ENCODE measurements at places on chromosomes 6 and 20.
A peak's percentile ranks its signal among the peaks of the same experiment; 100 is the strongest.

DNA sequence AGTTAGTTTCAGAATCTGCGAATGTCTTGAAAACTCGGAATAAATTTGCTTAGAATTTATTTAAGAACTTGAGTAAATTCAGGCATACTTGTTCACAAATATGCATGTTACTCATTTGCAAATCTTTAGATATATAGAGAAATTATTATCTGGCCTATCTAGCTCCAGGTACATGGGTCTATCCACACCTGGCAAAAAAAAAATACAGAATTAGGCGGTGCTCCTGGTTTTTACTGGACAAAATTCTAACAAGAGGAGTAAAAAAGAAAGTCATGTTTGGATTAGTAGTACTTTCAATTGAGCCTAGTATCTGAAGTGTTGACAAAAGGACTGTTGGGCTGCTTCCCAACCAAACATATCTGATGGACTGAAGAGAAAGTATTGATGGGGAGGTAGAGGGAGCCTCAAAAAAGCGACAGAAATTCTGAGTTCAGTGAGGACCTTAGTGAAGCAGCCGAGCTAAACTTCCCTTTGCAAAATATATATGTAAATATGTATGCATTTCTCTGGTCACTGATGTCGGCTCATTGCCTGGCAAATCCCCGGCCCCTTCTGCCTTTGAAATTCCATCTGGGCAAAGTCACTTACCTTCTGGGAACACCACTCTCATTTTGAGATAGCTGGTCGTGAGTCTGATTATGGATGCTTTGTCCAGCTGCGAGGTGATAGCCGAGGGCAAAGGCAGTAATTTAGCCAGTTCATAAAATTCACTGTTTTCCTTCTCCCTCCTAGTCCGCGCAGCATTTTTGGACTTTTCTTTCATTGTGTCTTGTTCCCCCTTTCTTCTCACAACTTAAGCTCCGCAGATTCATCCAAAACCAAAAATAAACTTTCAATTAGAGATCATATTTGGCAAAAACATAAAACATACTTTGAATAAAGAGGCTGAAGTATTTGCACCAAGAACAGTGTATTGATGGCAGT lies 1.8 kb downstream of the SIM1 start:
- no peak for DNase-seq

DNA sequence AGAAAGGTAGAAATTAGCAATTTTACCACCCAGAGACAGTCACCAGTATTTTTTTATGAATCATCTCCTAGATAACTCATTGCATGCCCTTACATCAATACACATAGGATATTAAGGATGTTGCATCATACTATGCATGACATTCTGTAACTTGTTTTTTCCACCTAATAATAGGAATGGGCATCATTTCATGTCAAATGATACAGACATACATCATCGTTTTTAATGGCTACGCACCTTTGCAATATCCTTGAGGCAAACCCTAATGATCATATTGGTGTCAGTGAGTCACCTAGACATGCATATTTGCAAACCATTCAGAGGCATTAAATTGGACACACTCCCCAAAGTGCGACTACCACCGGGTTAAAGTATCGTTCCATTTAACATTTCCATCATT lies 309.7 kb upstream of the AGPAT4 start:
- no peak for DNase-seq

GRCh38 chr6:155115893-155116570 lies 120.9 kb downstream of the TIAM2 start:
- no peak for DNase-seq

GRCh38 chr6:15493437-15494168 lies 169.2 kb downstream of the DTNBP1 start:
- no peak for DNase-seq

GRCh38 chr6:97917369-97917768 lies 634.4 kb upstream of the MMS22L start:
- DNase-seq, result no peak

GRCh38 chr20:35447082-35447789 lies 8.2 kb upstream of the CEP250 start:
- DNase-seq, result peak; percentile 96

- DNase-seq, result no peak
Observed at GRCh38 chr20:35985806-35986205, 17.4 kb downstream of the CNBD2 start.

GRCh38 chr6:8570256-8570920 lies 135.0 kb upstream of the SLC35B3 start:
- no peak for DNase-seq

DNA sequence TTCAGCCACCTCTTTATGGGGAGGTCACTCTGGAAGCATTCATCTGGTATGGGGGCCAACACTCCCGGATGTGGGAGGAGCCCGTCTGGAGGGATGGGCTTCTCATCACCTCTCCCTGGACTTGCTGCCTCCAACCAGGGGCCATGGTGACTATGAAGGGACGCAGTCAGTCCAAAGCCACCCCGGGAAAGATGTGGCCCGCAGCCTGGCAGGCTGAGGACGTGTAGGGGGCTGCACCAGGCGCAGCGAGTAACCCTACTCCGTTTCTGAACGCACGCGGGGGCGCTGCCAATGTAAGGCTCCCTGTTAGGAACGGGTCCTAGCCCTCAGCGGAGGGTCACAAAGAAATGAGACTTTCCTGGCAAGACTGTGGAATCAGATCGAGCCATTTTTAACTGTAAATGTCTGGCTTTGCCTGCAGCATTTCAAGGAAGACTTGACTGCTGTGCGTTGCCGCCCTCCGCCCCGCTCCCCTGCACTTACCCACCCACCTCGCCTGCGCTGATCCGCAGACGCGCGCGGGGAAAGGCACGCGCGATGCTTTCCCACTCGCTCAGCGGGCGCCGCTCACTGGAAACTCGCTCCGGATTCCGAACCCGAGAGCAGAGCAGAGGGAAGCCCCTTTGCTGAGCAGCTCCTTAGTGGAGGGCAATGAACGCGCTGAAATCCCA lies 55.1 kb downstream of the IL20RA start:
- no peak for DNase-seq

DNA sequence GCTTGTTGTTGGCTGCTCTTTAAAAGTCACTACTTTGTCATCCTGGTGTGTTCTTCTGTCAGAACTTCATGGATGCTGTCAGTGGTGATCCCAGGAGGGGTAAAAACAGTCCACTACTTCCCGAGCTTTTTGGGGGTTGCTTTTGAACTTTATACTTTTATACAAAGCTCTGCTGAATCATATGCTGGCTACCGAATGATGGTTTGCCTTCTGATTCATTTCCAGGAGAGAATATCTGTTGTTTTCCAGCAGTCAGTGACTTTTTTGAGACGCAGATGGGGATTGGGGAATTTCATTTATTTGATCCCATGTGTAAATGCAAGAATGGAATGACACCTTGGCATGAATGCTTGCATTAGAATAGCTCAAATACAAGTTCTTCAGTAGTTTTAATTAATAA lies 32.7 kb upstream of the COL10A1 start:
- DNase-seq, result no peak

DNA sequence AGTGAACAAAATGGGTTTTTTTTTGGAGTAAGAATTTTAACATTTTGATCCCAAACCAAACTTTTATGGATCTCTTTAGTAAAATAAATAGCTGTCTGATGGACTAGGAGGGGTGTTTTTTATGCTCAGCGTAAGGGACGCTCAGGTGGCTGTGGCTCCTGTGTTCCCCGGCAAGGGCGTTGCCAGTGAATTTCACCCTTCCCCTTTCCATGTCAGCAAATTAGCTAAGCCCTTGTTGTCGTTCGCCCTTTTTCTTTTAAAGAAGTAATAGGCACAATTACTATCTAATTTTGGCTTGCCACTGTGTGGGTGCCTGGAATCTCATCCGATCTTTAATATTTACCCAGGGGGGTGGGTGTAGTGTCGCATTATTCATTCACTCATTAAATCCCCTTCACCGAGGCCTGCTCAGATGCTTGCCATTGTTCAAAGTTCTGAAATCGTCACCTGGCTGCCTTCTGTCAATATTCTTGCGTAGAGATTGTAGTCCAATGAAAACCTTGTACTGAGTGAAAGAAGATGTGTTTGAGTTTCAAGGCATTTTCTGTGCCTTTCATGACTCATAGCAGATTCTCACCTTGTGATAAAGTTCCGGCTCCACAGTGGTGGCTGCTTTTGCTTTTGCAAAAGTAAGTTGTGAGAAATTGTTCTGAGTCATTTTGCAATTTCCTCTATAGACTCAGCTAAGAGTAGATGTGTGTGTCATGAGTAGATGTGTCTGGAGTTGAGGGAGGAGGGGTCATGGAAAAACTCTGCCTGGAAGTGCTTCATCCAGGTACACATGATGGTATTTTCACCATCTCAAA lies 40.0 kb upstream of the CLDN20 start:
- peak; percentile 71 for DNase-seq

GRCh38 chr6:1498491-1499113 lies 109.2 kb downstream of the FOXF2 start:
- no peak for DNase-seq

DNA sequence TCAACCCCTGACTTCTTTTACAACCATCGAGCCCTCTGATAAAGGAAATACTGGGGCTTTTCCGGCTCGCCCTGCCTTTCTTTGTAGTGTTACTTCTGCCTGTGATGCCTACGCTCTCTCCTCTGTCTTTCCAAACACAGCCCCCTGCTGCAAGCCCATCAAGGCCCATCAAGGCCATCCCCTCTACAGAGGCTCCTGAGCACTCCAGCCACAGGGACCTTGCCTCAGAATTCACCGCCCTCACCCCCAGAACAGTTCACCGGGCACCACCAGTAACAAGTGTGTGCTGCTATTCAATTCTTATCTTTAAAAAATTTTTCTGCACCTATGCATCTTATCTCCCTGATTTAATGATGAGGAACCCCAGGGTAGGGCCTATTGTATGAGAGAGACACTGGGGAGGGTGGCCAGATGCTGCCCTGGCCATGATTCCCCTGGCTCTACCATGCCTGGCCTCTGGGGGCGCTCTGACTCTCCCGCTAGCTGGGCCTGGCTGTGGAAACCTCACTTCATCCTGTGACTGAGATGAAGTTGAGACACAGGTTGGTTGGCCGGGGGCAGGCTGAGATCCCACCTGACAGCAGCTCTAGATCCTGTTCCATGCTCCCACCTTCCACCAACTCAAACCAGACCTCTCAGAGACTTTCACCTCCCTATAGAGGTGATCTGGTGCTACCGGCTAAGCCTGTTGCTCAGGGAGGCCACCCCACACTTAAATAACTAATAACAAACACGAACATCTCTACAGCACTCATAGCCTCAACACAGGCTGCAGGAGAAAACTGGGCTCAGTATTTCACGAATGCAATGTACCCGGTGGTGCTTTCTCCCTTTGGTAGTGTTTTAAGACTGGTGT lies 19.2 kb upstream of the GLP1R start:
- peak; percentile 74 for DNase-seq

DNA sequence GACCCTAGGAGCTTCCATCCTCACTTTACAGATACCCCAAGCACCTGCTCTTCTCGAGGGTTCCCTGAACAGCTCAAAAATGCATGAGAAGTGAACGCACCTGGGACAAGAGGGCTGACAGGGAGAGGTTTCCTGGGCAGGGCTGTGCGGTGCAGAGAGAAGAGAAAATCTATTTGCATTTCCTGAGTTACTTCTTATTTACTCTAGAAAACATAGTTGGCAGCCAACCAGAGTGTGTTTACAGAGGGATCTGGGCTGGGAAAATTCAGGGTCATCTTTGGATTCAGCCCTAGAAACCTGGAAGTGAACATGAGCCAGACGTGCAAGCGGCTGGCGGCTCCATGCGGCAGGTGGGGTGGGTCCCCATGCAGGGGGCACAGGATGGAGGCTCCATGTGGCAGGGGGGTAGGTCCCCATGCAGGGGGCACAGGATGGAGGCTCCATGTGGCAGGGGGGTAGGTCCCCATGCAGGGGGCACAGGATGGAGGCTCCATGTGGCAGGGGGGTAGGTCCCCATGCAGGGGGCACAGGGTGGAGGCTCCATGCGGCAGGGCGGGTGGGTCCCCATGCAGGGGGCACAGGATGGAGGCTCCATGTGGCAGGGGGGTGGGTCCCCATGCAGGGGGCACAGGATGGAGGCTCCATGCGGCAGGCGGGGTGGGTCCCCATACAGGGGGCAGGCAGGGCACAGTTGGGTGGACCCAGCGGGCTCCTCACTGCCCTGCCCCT lies 342.0 kb downstream of the TAF4 start:
- DNase-seq, result no peak

- DNase-seq, result no peak
Observed at GRCh38 chr20:32433311-32434021, 75.3 kb downstream of the ASXL1 start.

- no peak for DNase-seq
Observed at GRCh38 chr6:134663800-134664535, 285.9 kb downstream of the ALDH8A1 start.

DNA sequence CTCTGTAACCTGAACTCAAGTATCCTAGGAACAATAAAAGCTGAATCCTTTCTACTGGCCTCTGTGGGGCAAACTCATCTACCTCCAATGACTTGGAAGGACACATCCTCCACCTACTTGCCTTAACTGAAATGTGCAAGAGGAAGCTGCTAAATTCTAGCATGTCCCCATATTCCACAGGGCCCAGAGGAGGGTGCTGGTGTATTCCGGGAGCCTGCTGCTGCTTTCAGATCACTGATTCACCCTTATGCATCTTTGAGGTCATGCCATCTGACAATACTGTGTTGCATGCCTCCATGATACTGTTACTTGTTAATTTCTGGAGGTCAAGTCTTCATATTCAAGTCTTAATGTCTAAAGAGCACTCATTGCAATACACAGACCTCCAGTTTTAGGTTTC lies 40.3 kb downstream of the LYRM4 start:
- DNase-seq, result no peak

GRCh38 chr6:135286962-135287538 lies 105.9 kb downstream of the MYB start:
- no peak for DNase-seq

DNA sequence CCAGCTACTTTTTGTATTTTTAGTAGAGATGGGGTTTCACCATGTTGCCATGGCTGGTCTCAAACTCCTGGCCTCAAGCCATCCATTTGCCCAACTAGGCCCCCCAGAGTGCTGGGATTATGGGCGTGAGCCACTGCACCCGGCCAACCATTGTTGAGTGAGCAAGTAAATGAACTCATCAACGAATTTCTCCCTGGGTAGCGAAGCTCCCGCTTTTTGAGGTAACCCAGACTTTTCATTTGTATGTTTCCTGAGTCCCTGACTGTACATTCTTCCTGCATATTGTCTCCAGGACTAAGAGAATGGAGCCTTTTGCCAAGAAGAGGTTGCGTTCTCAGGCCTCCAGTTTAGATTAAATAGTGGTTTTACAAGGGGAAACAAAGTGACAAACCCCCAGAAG lies 36.4 kb downstream of the RIPOR3 start:
- no peak for DNase-seq

DNA sequence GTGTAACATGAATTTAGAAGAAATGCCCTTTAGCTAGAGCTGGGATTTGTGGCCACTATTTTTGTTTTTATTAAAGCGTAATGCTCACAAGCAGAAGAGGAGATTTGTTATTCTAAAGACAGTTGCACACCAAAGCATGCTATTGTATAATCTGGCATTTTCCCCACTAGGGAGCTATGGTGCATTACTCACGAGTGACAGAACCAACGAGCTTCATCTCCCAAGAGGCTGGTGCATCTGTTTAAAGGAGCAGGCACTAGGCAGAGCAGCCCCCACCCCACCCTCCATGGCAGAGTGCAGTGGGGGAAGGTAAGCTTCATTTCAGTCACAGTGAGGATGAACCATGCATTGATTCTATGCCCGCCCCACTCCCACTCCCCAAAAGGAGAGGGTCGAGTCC lies 287.3 kb upstream of the TSHZ2 start:
- no peak for DNase-seq

GRCh38 chr6:30834646-30835045 lies 49.7 kb upstream of the DDR1 start:
- DNase-seq, result no peak
